Activated T-helper 17 cell treated with anti-CD3 and anti-CD28 coated beads, Interleukin-2, amount 50 U/mL, for 72 hours (primary cell): ENCODE measurements at places on chromosomes 2 and 18. TPM values are rescaled to one million over a fixed set of nuclear protein-coding genes. Genes with fewer than 3 reads are reported as not detected.
A peak's percentile ranks its signal among the peaks of the same experiment; 100 is the strongest.

GRCh38 chr2:7394195-7394594, 477.0 kb downstream of the RNF144A start:
- no peak for ATAC-seq

MATN3 gene
- not detected for total RNA-seq

SPEG gene
- 1.7 TPM for total RNA-seq

GRCh38 chr2:115414466-115414865, 972.0 kb downstream of the DPP10 start:
- ATAC-seq = no peak

- no peak for ATAC-seq
Measured at GRCh38 chr2:99552529-99552928, 62.7 kb upstream of the REV1 start.

- no peak for ATAC-seq
Measured at GRCh38 chr18:76213991-76214390, 281.1 kb downstream of the ZNF516 start.

PSMA8 gene
- total RNA-seq = not detected

DNA sequence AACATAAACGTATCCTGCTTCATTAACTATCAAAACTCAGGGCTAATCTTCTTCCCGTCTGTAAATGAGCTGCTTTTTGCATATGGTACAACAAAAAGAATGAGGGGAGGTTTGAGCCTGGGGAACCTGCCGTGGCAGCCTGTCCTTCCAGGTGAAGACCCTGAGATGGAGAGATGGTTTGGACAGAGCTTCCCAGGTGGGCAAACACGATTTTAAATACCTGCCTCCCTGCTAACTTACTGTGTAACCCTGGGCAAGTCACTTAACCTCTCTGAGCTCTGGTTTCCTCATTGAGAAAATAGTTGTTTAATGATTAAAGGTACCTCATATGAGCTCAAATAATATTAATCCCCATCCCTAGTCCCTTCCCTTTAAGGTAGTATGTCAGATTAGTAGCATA, 9.0 kb downstream of the EMX1 start:
- no peak for ATAC-seq

GNLY gene
- total RNA-seq = 32.4 TPM

- no peak for ATAC-seq
Measured at GRCh38 chr2:136067897-136068580, 49.9 kb downstream of the CXCR4 start.

DNA sequence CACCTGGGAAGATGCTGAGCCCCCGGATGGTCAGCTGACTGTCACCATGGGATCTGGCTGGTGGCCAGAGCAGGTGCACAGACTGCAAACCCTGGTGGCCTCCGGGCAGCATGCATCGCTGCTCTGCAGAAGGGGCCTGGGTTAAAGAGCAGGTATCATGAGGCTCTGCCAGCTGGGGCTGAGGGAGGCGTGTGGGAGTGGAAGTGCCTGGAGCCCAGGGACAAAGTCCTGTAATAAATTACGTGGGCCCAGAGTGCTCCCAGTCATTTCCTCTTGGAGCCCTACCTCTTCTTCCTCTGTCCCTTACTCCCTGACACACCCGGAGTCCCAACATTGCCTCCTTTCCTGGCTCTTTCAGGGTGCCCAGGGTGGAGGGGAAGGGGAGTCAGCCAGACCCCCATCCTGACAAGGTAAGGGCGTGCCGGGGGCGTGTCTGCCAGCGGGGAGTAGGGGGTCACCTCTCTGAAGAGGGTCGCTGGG, at the start of gene MYO7B:
Gene MYO7B, plus strand, starts transcription at position 262 of the 480 bp plus-strand sequence. CDS start 24,040 bp downstream, outside the sequence.
- ATAC-seq = no peak

- peak; percentile 53 for ATAC-seq
Measured at GRCh38 chr2:26245810-26246209, 1.1 kb downstream of the HADHB start.
